ENCODE measurements at places on chromosomes 12 and 14. TPM values are rescaled to one million over a fixed set of nuclear protein-coding genes. Genes with fewer than 3 reads are reported as not detected.

- H3K36me3 ChIP-seq, result peaks cover 7% of the 10 kb centered on the region
- peak overlapping the region; percentile 51 for H3K4me3 ChIP-seq
- DNase-seq, result no peak
- peaks cover 42% of the 10 kb centered on the region for H3K4me1 ChIP-seq
- H3K27ac ChIP-seq, result no peak overlapping the region
These were observed 4.9 kb downstream of the PHLDA1 start for GRCh38 chr12:76026643-76027063.

DNA sequence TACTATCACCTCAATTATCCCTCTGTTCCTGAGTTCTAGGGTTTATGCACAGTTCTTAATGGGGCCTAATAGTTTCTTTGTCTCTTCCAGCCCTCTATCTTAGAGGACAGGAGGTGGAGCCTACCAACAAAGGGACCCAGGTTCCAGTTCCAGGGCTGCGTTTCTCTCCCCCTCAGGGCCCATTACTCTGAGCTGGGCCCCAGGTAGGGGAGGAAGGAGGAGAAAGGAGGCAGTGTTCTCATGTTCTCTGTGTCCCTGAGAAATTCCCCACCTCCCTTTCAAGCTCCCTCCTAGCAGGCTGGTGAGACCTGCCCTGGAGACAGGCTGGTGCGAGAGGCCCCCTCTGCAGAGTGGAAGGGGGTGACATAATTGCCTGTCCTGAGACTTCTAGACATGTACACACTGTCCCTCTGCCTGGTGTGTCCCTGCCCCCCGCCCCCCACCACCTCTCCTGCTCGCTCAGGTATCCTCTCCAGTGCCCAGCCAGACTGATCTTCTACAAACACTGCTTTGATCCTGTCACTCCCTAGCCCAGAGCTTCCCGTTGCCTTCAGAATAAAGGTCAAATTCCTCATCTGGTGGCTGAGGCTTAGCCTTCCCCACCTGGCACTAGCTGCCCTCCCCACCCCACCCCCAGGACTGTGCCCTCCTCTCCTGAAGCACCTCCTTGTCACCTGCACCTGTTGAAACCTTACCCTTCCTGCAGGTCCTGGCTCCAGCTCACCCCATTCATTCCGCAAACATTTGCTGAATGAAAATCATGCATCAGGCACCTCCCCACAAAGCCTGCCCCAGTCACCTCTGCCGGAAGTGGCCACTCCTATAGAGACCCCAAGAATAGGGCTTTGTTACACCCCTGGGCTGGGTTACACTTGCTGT lies 21.1 kb upstream of the KRT8 start:
- no peak overlapping the region for H3K27ac ChIP-seq
- no peak overlapping the region for H3K4me3 ChIP-seq
- no peak for DNase-seq
- H3K4me1 ChIP-seq, result peaks cover 27% of the 10 kb centered on the region
- no peaks in the 10 kb centered on the region for H3K36me3 ChIP-seq

- H3K36me3 ChIP-seq, result no peaks in the 10 kb centered on the region
- no peak for DNase-seq
- H3K4me1 ChIP-seq, result peaks cover 60% of the 10 kb centered on the region
- H3K27me3 ChIP-seq, result no peaks in the 10 kb centered on the region
These were observed 181.6 kb downstream of the SOX5 start for GRCh38 chr12:23767834-23768233.

DNA sequence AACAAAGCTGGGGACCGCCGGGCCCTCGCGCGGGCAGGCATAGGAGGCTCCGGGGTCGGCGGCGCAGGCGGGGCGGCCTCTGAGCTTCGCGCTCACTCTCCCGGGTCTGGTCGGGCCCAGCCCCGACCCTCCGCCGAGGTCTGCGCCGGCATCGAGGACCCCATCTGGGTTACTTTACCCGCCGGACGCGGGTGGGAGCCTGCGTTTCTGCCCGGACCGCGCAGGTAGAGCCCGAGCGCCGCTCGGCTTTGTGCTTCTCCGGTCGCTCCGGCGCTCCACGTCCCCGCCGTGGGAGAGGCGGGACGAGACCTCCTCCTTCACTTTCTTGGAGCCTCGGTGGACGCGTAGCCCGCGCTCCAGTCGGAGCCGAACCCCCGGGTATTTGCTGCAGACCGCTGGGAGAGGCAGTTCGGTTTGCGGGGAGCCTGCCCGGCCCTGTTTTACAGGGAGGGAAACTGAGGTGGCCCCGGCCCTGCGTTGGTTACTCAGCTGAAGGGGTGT lies 63.2 kb downstream of the FBXL14 start:
- peaks cover 31% of the 10 kb centered on the region for H3K4me1 ChIP-seq
- no peak overlapping the region for H3K27ac ChIP-seq
- peaks cover 49% of the 10 kb centered on the region for H3K27me3 ChIP-seq
- DNase-seq, result no peak
- H3K36me3 ChIP-seq, result no peaks in the 10 kb centered on the region
- peak overlapping the region; percentile 86 for H3K4me3 ChIP-seq

DNA sequence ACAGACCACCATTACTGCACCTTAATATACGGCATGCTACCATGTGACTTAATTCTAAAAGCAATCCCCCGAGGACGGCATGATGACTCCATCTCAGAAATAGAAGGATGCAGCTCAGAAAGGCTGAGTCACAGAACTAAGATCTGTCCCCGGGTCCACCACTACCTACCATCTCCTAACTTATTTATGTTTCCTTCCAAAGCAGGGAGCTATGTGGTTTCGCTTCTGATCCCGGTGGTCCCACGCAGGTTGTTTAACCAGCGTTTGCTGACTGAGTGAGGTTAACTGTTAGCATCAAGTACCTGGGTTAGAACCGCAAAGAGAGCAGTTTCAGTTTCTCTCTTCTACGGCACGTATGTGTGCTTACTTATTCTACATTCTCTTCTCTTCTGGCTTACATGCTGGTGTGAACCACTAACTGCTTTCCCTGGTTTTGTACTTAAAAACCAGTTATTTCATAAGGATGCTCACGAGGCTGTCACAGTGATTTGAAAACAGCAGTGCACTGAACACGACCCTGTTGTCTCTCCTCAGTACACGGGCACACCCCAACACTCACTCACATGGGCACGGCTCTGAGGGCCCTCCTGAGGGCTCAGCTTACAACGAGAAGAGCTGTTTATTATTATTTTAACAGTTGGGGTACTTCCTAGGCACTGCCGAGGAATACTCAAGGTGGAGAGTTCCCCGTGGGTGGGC lies 66.7 kb downstream of the CCDC88C start:
- H3K36me3 ChIP-seq, result no peaks in the 10 kb centered on the region
- no peak for DNase-seq
- peak overlapping the region; percentile 7 for H3K27ac ChIP-seq
- no peak overlapping the region for H3K4me3 ChIP-seq
- peaks cover 76% of the 10 kb centered on the region for H3K4me1 ChIP-seq

DNA sequence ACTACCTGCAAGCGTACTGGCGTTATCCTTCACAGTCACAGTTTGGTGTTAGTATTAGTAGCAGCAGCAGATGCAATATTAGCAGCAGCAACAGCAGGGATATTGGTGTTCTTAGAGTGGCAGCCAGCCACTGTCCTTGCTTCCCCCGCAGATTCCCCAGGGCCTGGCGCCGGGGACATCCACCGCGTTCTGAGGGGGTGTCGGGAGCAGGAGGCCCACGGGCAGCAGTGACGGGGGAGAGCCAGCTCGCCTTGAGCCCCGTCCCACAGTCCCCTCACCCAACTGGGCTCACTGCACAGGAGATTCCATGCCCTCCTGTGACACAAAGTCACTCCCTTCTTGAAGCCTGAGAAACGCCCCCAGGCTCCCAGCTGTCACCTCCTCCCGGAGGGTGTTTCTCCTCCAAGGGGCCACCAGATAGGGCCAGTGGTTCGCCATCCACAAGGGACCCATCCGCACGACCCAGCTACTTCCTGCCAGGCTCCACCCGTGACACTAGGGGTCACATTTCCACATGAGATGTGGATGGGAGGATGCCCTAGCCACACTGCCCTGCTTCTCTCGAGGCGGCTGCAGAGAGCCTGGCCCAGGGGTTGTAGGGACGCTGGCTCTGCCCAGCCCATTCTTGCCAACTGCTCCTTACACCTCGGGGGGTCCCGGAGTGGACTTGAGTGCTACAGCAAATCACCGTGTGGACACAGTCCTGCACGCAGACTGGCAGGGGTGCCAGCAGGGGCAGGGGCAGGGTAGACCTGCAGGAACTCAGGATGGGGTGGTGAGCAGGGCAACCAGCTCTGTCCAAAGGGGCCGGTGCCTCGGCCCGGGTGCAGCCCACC lies 123.1 kb downstream of the PIWIL1 start:
- no peaks in the 10 kb centered on the region for H3K36me3 ChIP-seq
- no peak overlapping the region for H3K4me3 ChIP-seq
- H3K27ac ChIP-seq, result no peak overlapping the region
- H3K4me1 ChIP-seq, result no peaks in the 10 kb centered on the region
- no peaks in the 10 kb centered on the region for H3K27me3 ChIP-seq
- no peak for DNase-seq

DNA sequence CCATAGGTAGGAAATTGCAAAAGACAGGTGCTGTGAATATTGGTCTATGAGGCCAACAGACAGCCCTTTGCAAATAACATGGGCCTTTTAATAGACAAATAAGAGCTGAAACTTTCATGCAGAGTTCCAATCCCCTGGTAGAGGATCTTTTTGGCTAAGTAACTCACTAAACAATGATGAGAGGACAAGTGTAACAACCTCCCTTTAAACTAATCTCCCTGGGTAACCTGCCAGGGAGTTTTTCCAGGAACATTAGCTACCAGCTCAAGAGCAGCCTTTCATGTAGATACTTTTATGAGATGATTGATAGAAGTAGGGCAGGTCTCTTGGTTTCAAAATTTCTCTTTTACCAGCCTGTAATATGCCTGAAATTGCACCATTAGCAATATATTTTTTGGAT lies 13.8 kb upstream of the CACNA1C start:
- peaks cover 14% of the 10 kb centered on the region for H3K4me1 ChIP-seq
- no peak overlapping the region for H3K4me3 ChIP-seq
- no peak for DNase-seq

DNA sequence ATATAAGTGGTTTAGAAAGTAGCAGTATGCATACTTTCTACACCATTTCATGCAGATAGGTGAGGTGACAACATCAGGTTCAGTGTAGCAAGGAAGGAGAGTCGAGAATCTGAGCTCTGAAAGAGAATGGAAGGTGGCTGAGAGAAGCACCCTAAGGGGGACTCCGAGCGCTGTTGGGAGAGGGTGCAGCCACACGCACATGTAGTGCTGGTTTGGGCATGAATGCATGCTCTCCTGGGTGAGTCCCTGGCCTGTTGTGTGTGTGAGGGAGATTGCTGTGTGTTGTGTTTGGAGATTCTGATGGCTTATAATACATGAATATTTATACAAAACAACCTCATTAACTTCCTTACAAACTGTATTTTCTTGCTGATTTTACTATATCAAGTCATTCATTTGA lies 180.3 kb upstream of the LRIG3 start:
- no peak overlapping the region for H3K27ac ChIP-seq
- no peak for DNase-seq
- H3K4me1 ChIP-seq, result peaks cover 16% of the 10 kb centered on the region
- H3K27me3 ChIP-seq, result no peaks in the 10 kb centered on the region

DNA sequence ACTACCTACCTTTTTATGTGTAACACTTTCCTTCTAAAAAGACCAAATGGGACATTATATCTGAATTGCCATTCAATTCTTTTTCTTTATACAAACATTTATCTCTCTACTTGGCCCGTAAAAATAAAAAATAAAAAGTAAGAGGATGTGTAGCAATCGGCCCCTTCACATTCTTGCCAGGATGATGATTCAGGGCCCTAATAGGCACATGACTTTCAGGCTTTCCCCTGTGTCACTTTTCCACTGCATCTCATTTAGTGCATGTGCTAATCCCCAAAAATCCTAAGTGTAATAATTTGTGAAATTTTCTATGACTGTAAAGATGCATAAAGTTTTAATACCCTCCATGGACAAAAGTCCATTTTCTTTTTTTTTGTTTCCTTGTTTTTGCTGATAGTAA lies 23.0 kb upstream of the ATP2B1 start:
- no peak overlapping the region for H3K27ac ChIP-seq
- H3K27me3 ChIP-seq, result no peaks in the 10 kb centered on the region
- H3K36me3 ChIP-seq, result no peaks in the 10 kb centered on the region
- peaks cover 8% of the 10 kb centered on the region for H3K4me1 ChIP-seq
- no peak overlapping the region for H3K4me3 ChIP-seq
- no peak for DNase-seq

- no peaks in the 10 kb centered on the region for H3K36me3 ChIP-seq
- H3K4me3 ChIP-seq, result peak overlapping the region; percentile 89
- DNase-seq, result no peak
- H3K27ac ChIP-seq, result peak overlapping the region; percentile 89
- H3K4me1 ChIP-seq, result peaks cover 59% of the 10 kb centered on the region
These were observed 2.3 kb downstream of the CORO1C start for GRCh38 chr12:108728820-108729611.

GRCh38 chr12:102062419-102062806 lies 622 bp upstream of the WASHC3 start:
- H3K4me3 ChIP-seq, result peak overlapping the region; percentile 98
- peaks cover 13% of the 10 kb centered on the region for H3K4me1 ChIP-seq
- peaks cover 8% of the 10 kb centered on the region for H3K36me3 ChIP-seq
- H3K27me3 ChIP-seq, result no peaks in the 10 kb centered on the region

GRCh38 chr12:66755727-66756395 lies 77.0 kb upstream of the GRIP1 start:
- DNase-seq, result no peak
- H3K27me3 ChIP-seq, result no peaks in the 10 kb centered on the region
- H3K27ac ChIP-seq, result no peak overlapping the region

DNA sequence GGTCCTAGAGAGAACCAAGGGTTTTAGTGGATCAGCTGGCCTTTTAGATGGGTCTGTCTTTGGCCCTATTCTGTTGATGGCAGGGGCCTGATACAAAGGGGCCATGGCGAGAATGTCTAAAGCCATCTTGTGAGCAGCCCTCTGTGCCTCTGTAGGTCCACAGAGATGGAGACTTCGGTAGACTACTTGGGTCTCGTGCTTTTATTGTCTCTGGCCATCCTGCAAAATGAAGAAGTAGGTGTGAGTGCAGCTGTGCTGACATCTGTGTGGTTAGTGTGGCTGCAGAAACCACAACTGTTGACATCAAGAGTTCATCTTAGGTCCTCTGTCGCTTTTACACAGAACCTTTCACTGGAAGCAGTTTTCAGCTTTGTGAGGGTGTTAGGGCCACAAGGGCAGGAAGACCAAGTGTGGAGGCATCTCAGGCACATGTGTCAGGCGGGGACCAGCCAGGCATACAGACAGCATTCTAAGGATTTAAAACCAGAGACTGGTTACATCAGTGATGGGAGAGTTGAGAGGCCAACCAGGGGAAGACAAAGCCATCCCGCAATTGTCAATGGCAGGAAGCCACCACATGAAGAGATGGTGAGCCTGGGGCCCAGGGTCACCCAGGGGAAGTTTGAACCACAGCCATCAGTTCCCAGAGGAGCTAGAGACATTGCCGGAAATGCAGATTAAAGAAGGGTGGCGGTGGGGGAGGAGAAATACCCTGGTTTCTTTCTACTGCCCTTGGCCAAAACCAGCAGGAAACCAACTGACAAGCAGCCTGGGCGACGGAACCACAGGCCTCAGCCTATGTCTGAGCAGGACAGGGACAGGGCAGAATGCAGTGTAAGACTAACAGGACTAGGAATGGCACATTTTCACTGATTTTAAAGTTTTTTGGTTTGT lies 13.0 kb upstream of the TPCN1 start:
- H3K36me3 ChIP-seq, result peaks cover 5% of the 10 kb centered on the region
- H3K27me3 ChIP-seq, result no peaks in the 10 kb centered on the region
- peaks cover 10% of the 10 kb centered on the region for H3K4me1 ChIP-seq

KLRB1 gene
- total RNA-seq, result not detected

LRTM2 gene
- total RNA-seq, result not detected

ZNF664 gene
- total RNA-seq, result 167 TPM

KRT7 gene
- not detected for total RNA-seq

CELA1 gene
- not detected for total RNA-seq

TBK1 gene
- 19.2 TPM for total RNA-seq

GRIP1 gene
- total RNA-seq, result 38.4 TPM

DHH gene
- 1.5 TPM for total RNA-seq

CD4 gene
- total RNA-seq, result 3.8 TPM
